Chondrocyte (in vitro differentiated cells): ENCODE measurements at places on chromosomes 5 and 9. TPM values are rescaled to one million over a fixed set of nuclear protein-coding genes. Genes with fewer than 3 reads are reported as not detected.

Gene TRAF2
- 9.6 to 12.4 TPM (median 10.4 TPM) in 3 replicates for total RNA-seq

- no peak for DNase-seq
Observed at GRCh38 chr9:28120626-28121025, 547.3 kb upstream of the C9orf72 start.

- DNase-seq, result no peak
Observed at GRCh38 chr9:114467910-114468309, 37.4 kb downstream of the WHRN start.

DNA sequence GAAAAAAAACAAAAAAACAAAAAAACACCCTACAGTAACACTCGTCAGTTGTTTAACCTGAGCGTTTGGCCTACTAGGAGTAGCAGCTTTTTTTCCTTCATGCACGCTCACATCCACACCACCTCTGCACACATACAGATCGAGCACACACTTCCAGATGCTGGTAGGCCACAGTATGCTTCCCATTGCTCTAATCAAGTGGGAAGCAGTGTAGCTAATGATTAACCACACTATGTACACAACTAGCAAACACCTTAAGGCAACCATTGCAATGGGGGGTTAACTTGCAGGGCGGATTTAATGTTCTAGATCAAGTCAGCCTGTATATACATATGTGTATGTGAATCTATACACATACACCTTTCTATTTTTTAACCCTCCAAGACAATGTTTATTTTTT lies 65.5 kb upstream of the GLRX start:
- DNase-seq, result no peak

Gene MYMK
- not detected in 3 replicates for total RNA-seq

Gene CAMK4
- 0.28 to 0.89 TPM (median 0.72 TPM) in 3 replicates for total RNA-seq

DNA sequence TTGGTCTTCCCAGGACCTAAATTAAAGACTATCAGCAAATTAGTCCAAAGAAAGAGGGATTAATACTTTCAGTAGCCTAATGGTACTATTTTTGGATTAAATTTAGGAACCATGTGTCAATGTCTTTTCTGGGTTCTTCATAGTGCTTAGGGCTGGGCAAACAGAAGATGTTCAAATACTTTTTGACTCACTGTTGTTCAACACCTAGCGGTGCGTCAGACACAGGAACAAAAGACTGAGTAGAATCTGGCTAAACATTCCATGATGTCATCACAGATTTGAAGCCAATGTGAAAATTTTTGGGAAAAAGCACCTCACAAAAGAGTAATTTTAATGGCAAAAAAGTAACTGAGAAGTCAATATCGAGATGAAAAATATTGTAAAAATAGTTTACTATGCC lies 544.4 kb downstream of the EFNA5 start:
- no peak for DNase-seq

DNA sequence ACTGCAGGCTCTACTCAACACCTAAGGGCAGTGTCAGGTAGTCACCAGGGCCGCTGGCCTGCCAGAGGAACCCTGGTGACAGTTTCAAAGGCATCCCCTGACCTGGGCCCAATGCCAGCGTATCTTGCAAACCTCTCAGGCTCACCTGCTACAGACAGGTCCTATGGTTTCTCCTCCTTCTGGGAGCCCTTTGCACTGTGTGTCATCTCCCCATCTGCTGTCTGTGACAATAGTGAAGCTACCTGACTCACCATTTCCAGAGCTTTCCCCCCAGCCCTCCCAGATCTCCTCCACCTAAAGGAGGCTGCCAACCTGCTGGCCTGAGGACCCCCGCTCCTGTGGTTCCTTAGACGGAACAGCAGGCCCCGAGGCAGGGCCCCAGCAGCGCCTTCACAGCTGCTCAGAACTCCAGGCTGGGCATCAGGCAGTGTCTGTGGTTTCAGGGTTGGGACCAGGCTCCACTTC lies 203.1 kb downstream of the FSTL4 start:
- no peak for DNase-seq
